ENCODE measurements at places on chromosomes 6 and 20. TPM values are rescaled to one million over a fixed set of nuclear protein-coding genes. Genes with fewer than 3 reads are reported as not detected.

- no peak for DNase-seq
These were observed 567.7 kb downstream of the ADGRB3 start for GRCh38 chr6:69202768-69203167.

DNA sequence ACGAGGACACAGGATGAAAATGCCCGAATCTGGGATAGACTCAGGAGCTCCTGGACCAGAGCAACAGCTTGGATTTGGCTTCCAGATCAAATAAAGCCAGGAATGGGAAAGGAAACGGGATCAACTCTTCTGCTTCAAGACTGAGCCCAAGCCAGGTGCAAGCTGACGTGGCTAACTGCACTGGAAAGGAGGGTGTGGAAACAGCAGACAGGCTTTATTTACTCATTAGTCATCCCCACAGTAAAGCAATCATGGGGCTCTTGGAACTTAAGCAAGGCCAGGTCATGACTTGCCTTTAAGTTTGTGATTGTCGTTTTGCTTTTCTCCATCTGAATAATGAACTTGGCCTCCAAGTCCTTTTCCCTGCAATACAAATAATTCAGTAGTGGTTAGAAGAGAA is 45.2 kb downstream of the KIF16B start:
- no peak for DNase-seq

DNA sequence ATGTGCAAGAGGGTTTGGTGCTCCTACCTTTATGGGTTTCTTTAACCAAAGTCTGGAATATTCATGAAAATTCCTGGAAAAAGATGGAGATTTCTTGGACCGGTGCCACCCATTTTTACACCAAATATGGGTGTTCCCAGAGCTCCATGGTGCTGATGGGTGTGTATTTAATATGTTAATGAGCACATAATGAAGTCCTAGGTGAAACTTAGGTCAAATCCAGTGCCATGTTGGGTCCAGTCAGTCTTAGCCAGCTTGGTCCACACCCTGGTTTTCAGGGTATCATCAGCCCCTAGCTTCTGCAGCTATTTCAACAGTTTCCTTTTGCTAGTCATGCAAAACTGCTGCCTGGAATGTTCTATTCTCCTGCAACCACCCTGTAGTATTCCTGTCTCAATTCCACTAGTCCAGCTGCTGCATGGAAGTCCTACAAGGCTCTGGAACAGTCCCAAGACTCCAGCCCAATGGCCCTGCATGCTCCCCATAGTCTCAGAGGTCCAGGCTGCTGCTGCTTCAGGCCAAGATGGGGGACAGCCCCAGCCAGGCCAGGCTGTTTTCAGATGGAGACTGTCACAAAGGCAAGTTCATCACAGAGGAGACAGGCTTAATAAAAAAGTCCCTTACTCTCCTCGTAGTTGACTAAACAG is 31.8 kb downstream of the CST9L start:
- no peak for DNase-seq

DNA sequence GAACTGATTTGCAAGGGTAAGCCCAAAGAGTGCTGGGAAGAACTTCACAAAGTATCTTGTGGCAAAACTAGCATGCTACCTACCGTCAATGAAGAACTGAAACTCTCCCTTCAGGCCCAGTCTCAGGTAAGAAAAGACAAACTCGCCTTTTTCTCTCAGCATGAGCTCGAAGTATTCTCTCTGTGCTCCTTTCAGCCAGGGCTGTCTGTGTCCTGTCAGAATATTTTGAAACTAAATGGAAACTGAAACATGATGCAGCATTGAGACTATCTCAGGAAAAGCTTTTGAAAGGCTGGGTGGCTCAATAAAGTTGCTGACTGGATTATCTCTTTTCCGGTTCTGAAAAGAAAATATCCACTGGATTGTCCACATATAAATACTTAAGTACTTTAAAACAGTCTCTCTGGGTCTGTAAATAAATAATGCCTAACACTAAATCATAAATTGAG is 696 bp downstream of the CALHM5 start:
- DNase-seq, result no peak

- peak; percentile 59 for DNase-seq
These were observed 84.3 kb downstream of the ZHX3 start for GRCh38 chr20:41232973-41233926.

The GRM1 gene
- not detected for total RNA-seq

The TBPL1 gene
- total RNA-seq, result 31.2 TPM
